Activated naive CD4-positive, alpha-beta T cell (primary cell): ENCODE measurements at places on chromosomes 3 and 15.

- no peak for DNase-seq
Observed at GRCh38 chr15:90336705-90337141, 15.4 kb upstream of the ZNF774 start.

DNA sequence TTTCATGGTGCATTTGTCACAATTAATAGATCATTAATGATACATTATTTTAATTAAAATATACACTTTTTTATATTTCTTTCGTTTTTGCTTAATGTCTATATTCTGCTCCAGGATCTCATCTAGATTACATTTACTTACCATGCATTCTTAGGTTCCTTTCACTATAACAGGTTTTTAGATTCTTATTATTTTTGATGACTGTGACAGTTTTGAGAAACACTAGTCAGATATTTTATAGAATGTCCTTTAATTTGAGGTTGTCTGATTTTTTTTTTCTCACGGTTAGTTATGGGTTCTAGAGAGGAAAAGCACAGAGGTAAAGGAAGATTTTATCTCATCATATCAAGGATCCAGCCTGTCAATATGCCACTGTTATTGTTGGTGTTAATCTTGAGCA lies 595.8 kb upstream of the BCHE start:
- no peak for DNase-seq

DNA sequence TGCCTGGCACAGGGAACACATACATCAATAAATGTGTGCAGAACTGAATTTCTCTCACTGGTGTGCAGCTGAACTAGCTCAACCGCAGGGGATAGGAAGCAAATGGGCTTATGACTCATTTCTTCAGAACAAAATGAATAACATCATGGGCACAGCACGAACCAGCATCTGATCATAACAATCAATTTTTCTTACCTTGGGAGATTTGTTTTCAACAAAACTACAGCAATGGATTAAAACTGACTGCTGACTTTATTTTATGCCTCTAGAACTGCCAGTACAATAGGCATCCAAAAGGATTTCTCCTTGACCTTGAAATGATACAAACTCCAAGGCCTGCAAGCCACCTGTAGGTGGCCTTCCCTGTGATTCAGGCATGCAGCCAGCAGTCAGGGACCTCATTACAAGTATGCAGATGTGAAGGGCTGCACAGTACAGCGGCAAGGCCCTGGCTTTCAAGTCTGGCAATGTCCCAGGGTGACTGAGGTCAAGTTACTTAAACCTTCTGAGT lies 26.1 kb downstream of the TAMM41 start:
- no peak for DNase-seq

DNA sequence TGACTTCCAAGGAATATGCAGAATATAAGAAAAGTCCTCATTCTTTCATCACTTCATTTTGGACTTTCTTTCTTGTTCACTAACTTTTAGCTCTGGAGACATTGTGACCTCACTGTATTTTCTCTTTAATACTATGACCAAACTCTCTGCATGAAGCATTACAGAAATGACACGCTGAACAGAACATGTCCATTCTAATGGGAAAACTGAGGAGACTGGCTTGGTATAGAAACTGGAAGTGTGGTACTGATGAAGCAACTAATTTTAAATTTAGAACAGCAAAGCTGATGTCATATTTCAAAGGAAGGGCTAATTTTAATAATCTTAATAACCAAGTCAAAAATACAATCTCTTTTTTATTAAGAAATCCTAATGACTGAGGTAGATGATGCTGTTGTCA lies 4.7 kb downstream of the DPH3 start:
- no peak for DNase-seq

GRCh38 chr15:73946046-73946721 lies 19.9 kb downstream of the LOXL1 start:
- no peak for DNase-seq

- DNase-seq, result no peak
Observed at GRCh38 chr3:131077904-131078303, 51.2 kb downstream of the NEK11 start.

DNA sequence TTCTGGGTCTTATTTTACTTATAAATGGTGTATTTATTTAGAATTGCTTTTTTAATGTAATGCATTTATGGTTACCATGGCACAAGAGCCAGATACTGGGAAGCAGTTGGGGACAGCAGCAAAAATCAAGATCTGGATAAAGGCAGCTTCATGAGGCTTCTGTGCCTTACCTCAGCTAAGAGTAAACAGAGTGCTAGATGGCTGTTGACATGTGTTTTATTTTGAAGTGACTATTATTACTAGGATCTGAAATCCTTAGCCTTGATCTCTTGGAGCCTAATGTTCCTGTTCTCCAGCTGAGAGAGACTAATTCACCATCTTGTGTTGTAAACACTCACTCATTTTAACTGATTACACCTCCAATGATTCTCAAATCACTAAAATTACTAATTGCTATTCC lies 317.8 kb downstream of the LPP start:
- no peak for DNase-seq

GRCh38 chr3:172814738-172815137 lies 64.2 kb downstream of the ECT2 start:
- no peak for DNase-seq

- no peak for DNase-seq
Observed at GRCh38 chr3:58117561-58118181, 93.1 kb downstream of the DNASE1L3 start.

DNA sequence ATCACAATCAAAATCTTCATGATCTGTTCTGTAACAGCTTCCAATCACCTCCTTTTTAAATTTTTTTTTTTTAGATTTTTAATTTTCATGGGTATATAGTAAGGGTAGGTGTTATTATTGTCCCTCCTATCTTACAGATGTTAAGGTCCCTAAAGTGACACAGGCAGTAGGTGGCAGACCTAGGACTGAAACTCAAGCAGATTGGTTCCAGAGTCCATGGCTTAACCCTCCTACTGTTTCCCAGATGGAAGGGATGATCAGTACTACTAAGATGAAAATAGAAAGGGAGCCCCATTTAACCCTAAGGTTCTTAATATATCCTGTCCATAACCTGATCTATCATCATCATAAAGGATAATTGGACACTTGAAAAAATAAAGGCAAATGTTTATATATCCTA lies 57.1 kb downstream of the CHAC1 start:
- DNase-seq, result no peak
